Activated naive CD8-positive, alpha-beta T cell treated with anti-CD3 and anti-CD28 coated beads for 36 hours (primary cell): ENCODE measurements at places on chromosomes 2 and 18. TPM values are rescaled to one million over a fixed set of nuclear protein-coding genes. Genes with fewer than 3 reads are reported as not detected.

RAPH1 gene
- 1.9 TPM for total RNA-seq

MAP2 gene
- total RNA-seq, result not detected

SLC4A5 gene
- 1.5 TPM for total RNA-seq

SLC30A3 gene
- 0.22 TPM for total RNA-seq

BIN1 gene
- 98.8 TPM for total RNA-seq

PFN4 gene
- total RNA-seq, result 0.26 TPM

PCBP1 gene
- 449 TPM for total RNA-seq

LIPG gene
- 0.64 TPM for total RNA-seq

ELOA2 gene
- not detected for total RNA-seq

DNA sequence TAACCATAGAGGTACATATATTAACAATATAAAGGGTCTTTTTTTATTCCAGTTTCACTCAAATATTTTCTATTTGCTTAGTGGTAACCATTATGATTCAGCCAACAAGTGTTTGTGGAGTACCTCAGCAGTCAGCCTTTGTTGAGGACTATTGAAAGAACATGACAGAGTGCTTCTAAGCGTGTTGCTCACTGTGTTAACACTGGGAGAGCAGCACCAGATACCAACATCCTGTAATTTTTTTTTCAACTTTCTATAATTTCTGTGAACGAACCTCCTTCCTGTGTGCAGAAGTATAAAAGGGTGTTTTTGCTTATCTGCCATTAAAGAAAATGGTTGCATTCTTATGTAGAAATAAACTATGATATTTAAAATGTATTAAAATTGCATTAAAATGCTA is 239.0 kb downstream of the PHLPP1 start:
- no peak for DNase-seq
- peaks cover 7% of the 10 kb centered on the region for H3K4me1 ChIP-seq
- no peak overlapping the region for H3K27ac ChIP-seq
- H3K27me3 ChIP-seq, result no peaks in the 10 kb centered on the region
- H3K36me3 ChIP-seq, result peaks cover 2% of the 10 kb centered on the region

GRCh38 chr18:54157646-54158385 is 66.7 kb downstream of the MBD2 start:
- H3K4me1 ChIP-seq, result no peaks in the 10 kb centered on the region
- DNase-seq, result no peak
- no peaks in the 10 kb centered on the region for H3K27me3 ChIP-seq
- H3K36me3 ChIP-seq, result peaks cover 44% of the 10 kb centered on the region

- no peaks in the 10 kb centered on the region for H3K36me3 ChIP-seq
- H3K4me1 ChIP-seq, result no peaks in the 10 kb centered on the region
- H3K27ac ChIP-seq, result no peak overlapping the region
- H3K4me3 ChIP-seq, result no peak overlapping the region
- no peaks in the 10 kb centered on the region for H3K27me3 ChIP-seq
Measured at GRCh38 chr18:42778024-42778423, 337.5 kb downstream of the RIT2 start.

DNA sequence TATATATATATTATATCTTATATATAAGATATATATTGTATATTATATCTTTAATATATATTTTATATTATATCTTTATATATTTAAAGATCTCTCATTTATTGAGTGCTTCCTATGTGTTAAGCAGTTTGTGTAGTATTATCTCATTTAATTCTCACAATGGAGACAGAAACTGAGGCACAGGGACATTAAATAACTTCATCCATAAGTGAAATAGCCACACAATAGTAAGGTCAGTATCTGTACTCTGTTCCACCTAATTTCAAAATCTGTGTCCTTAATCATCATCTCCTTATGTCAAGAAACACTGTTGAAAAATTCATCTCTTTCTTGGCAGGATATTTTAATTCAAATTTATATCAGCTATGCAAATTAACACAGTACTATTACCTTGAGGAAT is 52.8 kb upstream of the CD302 start:
- H3K27ac ChIP-seq, result no peak overlapping the region
- no peaks in the 10 kb centered on the region for H3K27me3 ChIP-seq
- H3K4me3 ChIP-seq, result no peak overlapping the region
- DNase-seq, result no peak

DNA sequence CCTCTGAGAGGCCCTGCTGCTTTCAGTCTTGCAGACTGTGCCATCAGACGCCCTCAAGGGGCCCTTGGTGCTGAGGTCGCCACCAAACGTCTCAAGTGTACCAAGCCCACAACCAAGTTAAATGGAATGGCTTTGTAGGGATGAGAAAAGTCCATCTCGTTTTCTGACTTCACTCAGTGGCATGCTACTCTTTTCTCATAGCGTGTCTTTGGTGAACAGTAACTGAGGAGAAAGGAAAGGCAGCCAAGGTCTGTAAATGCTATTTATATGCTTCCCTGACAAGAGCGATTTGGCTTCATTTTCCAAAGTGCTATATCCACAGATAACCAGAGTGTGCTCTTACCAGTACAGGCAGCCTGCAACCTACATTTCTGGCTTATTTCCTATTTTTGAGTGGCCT is 123.0 kb downstream of the MTX2 start:
- no peak overlapping the region for H3K4me3 ChIP-seq
- no peak overlapping the region for H3K27ac ChIP-seq
- H3K36me3 ChIP-seq, result no peaks in the 10 kb centered on the region
- no peaks in the 10 kb centered on the region for H3K4me1 ChIP-seq
- no peak for DNase-seq

DNA sequence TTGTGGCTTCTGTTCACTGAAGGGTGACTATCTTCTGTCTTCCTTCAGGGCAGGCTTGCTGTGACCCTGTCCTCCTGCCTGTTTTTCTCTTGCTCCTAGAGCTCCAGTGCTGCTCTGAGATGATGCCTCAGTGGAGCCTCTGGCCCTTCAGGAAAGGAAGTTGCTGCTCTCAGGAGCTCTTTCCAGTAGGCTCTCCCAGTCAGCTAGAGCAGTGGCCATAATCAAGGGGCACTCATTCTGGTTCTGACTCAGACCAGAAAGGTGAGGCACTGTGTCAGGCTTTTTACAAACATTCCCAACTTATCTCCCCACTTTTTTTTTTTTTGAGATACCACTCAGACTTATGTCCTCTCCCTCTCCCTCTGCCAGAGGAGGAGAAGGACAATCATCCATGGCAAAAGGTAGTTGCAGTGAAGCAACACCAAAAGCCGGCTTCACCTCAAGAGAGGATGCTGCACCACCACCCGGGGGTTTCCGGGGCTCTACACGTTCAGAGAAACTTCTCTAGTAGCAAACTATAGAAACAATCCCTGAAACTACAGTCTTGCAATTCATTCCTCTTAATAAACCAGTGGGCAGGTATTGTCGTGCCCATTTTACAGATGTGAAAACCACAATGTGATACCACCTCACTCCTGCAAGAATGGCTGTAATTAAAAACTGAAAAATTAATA is 115.4 kb downstream of the ACTR3 start:
- H3K4me3 ChIP-seq, result no peak overlapping the region
- H3K36me3 ChIP-seq, result peaks cover 4% of the 10 kb centered on the region
- peaks cover 3% of the 10 kb centered on the region for H3K27me3 ChIP-seq
- H3K27ac ChIP-seq, result no peak overlapping the region
- H3K4me1 ChIP-seq, result no peaks in the 10 kb centered on the region

DNA sequence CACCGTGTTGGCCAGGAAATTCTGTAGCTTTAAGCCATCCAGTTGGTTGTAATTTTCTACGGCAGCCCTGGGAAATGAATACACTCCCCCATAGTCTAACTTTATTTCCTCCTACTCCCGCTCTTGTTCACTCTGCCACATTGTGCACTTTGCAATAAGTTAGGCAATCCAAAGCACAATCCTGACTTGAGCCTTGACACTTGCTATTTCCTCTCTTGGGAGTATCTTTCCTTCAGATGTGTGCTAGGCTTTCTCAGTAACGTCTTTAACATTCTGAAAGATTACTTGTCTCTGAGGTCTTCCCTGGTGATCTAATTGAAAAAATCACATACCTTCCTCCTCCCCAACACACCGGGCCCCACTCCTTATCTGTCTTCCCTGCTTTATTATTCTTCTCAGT is 65.9 kb upstream of the RAB27B start:
- H3K4me3 ChIP-seq, result no peak overlapping the region
- H3K36me3 ChIP-seq, result no peaks in the 10 kb centered on the region
- H3K4me1 ChIP-seq, result no peaks in the 10 kb centered on the region
- DNase-seq, result no peak
- peaks cover 11% of the 10 kb centered on the region for H3K27me3 ChIP-seq
- H3K27ac ChIP-seq, result no peak overlapping the region

GRCh38 chr2:178283341-178283918 is 89.1 kb downstream of the OSBPL6 start:
- H3K36me3 ChIP-seq, result no peaks in the 10 kb centered on the region
- H3K4me1 ChIP-seq, result no peaks in the 10 kb centered on the region
- peaks cover 11% of the 10 kb centered on the region for H3K27me3 ChIP-seq
- DNase-seq, result no peak
- no peak overlapping the region for H3K27ac ChIP-seq

GRCh38 chr2:152647552-152647951 is 69.7 kb downstream of the PRPF40A start:
- peak overlapping the region; percentile 23 for H3K27ac ChIP-seq
- no peaks in the 10 kb centered on the region for H3K27me3 ChIP-seq

- peaks cover 6% of the 10 kb centered on the region for H3K27me3 ChIP-seq
- no peak overlapping the region for H3K27ac ChIP-seq
- no peaks in the 10 kb centered on the region for H3K36me3 ChIP-seq
- H3K4me1 ChIP-seq, result no peaks in the 10 kb centered on the region
Measured at GRCh38 chr2:16093639-16094529, 153.5 kb downstream of the MYCN start.

DNA sequence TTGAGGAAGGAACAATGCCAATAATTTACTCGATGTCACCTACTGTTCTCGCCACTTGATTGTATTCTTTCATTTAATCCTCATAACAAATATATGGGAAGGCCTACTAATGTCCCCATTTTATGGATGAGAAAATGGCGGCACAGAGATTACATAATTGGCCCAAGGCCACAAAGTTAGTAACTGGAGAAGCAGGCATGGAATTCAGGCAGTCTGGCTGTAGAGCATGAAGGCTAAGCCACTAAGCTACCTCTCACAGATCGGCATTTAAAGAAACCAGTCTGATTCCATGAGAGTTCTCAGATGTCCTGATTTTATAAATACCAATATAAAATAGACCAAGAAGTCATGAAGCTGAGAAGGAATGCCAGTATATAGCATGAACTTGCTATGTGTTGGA is 121.8 kb upstream of the EPAS1 start:
- no peak overlapping the region for H3K4me3 ChIP-seq
- peaks cover 14% of the 10 kb centered on the region for H3K4me1 ChIP-seq
- no peaks in the 10 kb centered on the region for H3K36me3 ChIP-seq
- H3K27ac ChIP-seq, result no peak overlapping the region

DNA sequence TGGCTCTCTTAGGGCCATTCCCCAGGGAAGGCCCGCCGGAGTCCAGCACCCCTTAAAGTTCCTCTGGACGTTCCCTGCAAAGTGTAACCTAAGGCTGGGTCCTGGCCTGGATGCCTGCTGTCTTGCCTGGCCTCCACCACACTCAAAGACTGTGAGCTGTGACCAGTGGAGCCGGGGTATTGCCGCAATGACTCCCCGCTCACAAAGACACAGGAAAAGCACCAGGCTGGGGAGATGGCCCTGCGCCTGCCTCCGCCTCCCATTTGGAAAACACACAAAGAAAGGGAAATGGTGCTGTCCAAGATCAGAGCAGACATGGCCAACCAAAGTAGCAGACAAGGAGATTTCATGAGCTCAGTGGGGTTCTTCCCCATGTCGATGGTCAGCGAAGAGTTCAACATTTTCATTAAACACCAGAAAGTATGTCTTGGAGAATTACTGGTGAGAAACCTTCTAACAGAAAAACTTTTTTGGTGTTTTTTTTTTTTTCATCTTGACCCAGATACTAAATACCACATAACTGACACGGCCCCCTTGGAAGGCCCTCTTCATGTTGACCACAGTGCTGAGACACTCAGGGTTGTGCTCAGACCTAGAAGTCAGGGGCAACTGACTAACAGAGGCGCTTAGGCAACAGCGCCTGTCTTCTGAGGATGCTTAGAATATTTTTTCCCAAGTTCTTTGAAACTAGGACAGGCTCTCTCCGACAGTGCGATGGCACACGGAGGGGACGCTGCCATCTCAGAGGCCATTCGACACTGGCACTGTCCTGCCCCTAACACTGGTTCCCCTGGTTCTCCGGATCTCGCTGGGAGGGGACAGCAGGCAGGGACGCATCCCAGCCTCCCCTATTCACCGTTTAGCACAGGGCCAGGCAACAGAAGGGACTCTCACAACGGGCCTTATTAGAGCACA is 226.4 kb upstream of the ID2 start:
- no peak for DNase-seq
- H3K4me3 ChIP-seq, result peak overlapping the region; percentile 35
- H3K27ac ChIP-seq, result peak overlapping the region; percentile 54
- H3K4me1 ChIP-seq, result peaks cover 17% of the 10 kb centered on the region
- no peaks in the 10 kb centered on the region for H3K36me3 ChIP-seq
- H3K27me3 ChIP-seq, result peaks cover 39% of the 10 kb centered on the region

- H3K4me3 ChIP-seq, result no peak overlapping the region
- peaks cover 6% of the 10 kb centered on the region for H3K27me3 ChIP-seq
- no peak overlapping the region for H3K27ac ChIP-seq
- no peaks in the 10 kb centered on the region for H3K36me3 ChIP-seq
- no peaks in the 10 kb centered on the region for H3K4me1 ChIP-seq
Measured at GRCh38 chr2:30677861-30678385, 129.3 kb downstream of the CAPN13 start.

DNA sequence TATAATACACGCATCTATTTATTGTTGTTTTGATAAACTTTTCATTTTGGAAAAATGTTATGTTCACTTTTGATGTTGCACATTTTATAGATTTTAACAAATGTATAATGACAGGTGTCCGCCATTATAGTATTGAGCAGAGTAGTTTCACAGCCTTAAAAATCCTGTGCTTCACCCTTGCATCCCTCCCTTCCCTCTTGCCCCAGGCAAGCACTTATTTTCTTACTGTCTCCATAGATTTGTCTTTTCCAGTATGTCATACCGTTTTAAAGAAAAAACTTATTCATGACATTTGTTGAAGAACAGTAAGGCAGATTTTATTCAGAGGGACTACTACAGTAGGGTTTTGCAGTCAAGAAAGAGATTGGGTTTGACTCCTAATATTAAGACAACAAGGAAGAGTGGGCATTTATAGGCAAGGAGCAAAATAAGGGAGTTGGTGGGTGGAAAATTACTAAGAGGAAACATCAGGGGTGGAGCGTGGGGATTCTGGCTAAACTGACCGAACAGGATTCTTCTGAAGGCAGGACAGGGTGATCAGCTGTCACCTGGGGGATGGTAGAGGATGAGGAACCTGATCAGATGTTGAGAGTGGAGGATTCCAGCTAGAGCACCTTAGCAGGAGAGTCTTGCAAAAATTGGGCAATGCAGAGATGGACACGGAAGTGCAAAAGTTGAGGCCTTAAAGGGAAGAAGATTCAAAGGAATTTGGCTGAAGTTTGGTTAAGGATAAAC is 108.8 kb downstream of the NCK2 start:
- H3K27ac ChIP-seq, result peak overlapping the region; percentile 86
- no peak for DNase-seq
- peaks cover 57% of the 10 kb centered on the region for H3K36me3 ChIP-seq
- peaks cover 77% of the 10 kb centered on the region for H3K4me1 ChIP-seq
- no peaks in the 10 kb centered on the region for H3K27me3 ChIP-seq
- no peak overlapping the region for H3K4me3 ChIP-seq
